ENCODE measurements at places on chromosomes 1 and 21. TPM values are rescaled to one million over a fixed set of nuclear protein-coding genes. Genes with fewer than 3 reads are reported as not detected.

- peak; percentile 33 for DNase-seq
- no peak overlapping the region for H3K27ac ChIP-seq
- H3K27me3 ChIP-seq, result no peaks in the 10 kb centered on the region
- H3K4me3 ChIP-seq, result no peak overlapping the region
- peaks cover 29% of the 10 kb centered on the region for H3K4me1 ChIP-seq
Observed at GRCh38 chr1:204420039-204421004, 8.7 kb upstream of the PPP1R15B start.

DNA sequence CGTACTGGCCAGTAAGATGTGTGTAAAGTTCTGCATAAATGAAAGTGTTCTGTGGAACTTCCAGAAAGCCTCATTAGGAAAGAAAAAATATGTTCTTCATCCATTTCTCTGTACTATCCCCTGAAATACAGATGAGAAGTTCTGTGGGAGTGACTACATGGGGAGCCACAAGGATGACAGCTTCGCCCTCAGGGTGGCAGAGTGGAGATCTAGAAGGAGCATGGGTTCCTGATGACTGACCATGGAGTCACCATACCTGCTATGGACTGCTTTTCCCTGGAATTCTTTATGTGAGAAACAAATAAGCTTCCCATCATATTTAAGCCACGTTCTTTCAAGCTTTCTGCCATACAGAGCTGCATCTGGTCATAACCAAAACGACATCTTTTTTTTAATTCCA is 113.9 kb upstream of the RGS1 start:
- H3K4me1 ChIP-seq, result no peaks in the 10 kb centered on the region
- no peak overlapping the region for H3K27ac ChIP-seq

DNA sequence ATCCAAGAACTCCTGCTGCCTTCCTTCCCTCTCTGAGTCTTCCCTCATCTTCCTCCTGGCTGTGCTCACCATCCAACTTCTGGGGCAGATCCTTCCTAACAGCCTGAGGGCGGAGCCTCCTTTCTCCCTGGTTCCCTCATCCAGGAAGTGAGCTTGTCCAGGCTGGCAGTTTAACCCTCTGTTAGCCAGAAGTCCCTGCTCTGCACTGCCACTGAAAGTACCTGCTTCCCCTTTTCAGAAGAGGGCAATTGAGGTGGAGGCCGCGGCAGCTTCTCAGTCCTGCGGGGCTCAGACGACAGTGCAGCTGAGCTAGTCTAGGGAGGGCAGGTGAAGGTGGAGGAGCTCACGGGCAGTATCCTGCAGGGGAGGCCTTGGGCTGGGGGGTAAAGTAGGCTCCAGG is 149.1 kb downstream of the FCRL5 start:
- no peaks in the 10 kb centered on the region for H3K36me3 ChIP-seq
- H3K27ac ChIP-seq, result no peak overlapping the region
- no peak for DNase-seq
- H3K4me3 ChIP-seq, result no peak overlapping the region
- H3K4me1 ChIP-seq, result peaks cover 7% of the 10 kb centered on the region

DNA sequence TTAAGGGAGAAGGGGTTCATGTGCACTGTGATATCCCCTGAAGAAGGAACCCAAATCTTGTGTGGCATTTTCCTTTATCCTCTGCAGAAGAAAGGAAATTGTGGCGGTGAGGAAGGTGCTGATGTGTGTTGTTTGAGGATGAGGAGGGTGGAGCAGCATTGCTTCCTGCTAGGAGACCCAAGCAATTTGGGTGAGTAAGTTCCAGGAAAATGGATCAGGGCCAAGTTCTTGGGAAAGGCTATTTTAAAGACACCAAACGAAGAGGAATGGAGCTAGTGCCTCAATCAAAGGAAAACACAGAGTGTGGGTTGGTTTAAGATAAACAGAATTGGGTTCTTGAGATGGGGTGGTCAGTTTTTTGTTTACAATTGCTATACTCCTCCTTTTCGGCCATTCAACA is 86.7 kb upstream of the MARK1 start:
- no peaks in the 10 kb centered on the region for H3K36me3 ChIP-seq
- no peaks in the 10 kb centered on the region for H3K4me1 ChIP-seq
- no peak for DNase-seq

- H3K27me3 ChIP-seq, result no peaks in the 10 kb centered on the region
- peaks cover 7% of the 10 kb centered on the region for H3K36me3 ChIP-seq
- no peak overlapping the region for H3K27ac ChIP-seq
- H3K4me3 ChIP-seq, result no peak overlapping the region
- DNase-seq, result no peak
Observed at GRCh38 chr1:153869486-153869885, 53.3 kb downstream of the GATAD2B start.

GRCh38 chr1:226480461-226480860 is 68.1 kb upstream of the STUM start:
- no peaks in the 10 kb centered on the region for H3K36me3 ChIP-seq
- no peak for DNase-seq
- H3K27ac ChIP-seq, result no peak overlapping the region
- H3K4me1 ChIP-seq, result no peaks in the 10 kb centered on the region
- no peak overlapping the region for H3K4me3 ChIP-seq
- peaks cover 44% of the 10 kb centered on the region for H3K27me3 ChIP-seq

DNA sequence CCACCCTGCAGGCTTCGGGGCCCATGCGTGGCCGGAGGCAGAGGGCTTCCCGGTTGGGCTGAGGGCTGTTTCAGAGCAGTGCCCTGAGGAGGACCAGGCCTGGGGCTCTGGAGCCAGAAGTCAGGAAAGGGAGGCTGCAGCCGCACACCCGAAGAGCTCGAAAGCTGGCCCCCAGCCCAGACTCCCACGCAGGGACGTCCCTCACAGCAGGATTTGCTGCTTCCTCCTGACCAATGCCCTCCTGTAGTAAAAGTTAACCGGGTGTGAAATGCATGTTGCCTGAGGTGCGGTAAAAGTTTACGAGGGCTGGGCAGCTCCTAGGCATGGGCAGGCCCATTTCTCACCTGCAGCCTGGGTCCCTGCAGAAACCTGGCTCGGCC is 101.5 kb upstream of the ARHGEF16 start:
- H3K27me3 ChIP-seq, result no peaks in the 10 kb centered on the region
- no peak overlapping the region for H3K4me3 ChIP-seq
- no peak for DNase-seq
- H3K4me1 ChIP-seq, result no peaks in the 10 kb centered on the region
- no peaks in the 10 kb centered on the region for H3K36me3 ChIP-seq

DNA sequence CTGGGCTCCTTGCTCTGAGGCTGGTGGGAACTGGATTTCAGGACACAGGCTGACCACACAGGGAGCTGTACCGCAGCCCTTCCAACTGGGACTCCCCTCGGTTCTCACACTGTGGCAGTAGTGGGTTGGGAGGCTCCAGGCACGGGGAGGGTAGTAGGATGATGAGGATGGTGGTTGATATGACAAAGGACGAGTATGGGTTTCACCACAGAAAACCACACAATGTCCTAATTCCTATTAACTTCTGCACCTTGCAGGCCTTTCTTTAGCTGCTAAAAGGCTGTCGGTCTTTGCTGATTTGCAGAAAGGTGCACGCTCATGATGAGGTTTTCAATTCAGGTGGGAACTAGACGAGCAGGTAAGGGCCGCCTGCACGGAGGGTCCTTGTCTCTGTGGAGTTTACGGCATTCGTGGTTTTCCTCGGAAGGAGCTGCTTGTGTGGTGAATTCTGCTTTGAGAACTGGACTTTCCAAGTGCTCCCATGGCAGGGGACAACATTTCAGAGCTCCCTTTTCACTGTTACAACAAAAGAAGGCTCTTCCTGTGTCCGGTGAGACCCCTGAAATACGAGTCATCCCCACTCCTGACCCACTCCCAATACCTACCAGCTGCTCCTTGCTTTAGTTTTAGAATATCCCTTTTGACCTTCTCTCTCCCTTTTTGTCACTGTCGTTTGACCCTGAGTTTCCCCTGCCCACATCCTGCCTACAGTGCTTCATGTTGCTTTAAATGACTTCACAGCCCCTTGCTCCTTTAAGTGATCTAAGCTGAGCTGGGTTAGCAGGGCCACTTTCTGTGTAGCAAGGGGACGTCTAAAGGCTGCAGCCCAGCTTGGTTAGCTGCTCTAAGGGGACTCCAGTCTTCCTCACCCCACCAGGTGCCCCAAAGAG is 125.1 kb downstream of the MRPS6 start:
- DNase-seq, result peak; percentile 81
- H3K36me3 ChIP-seq, result peaks cover 3% of the 10 kb centered on the region
- H3K4me1 ChIP-seq, result peaks cover 48% of the 10 kb centered on the region
- H3K27me3 ChIP-seq, result no peaks in the 10 kb centered on the region

GRCh38 chr1:67735806-67736627 is 51.0 kb downstream of the GADD45A start:
- H3K36me3 ChIP-seq, result no peaks in the 10 kb centered on the region
- H3K27ac ChIP-seq, result peak overlapping the region; percentile 85
- H3K4me3 ChIP-seq, result peak overlapping the region; percentile 40
- H3K27me3 ChIP-seq, result no peaks in the 10 kb centered on the region
- peak; percentile 65 for DNase-seq

- peak within 1 kb of the TSS; percentile 98 for H3K27ac ChIP-seq
- H3K27me3 ChIP-seq, result peaks cover 8% of the 10 kb centered on the region
- peaks cover 11% of the 10 kb centered on the region for H3K36me3 ChIP-seq
- peak within 1 kb of the TSS; percentile 94 for H3K4me3 ChIP-seq
Observed at GRCh38 chr1:1574721-1575537, at the start of gene SSU72. SSU72 (minus strand) TSS chr1:1574863; CDS start chr1:1574557, 306 bp downstream.

DNA sequence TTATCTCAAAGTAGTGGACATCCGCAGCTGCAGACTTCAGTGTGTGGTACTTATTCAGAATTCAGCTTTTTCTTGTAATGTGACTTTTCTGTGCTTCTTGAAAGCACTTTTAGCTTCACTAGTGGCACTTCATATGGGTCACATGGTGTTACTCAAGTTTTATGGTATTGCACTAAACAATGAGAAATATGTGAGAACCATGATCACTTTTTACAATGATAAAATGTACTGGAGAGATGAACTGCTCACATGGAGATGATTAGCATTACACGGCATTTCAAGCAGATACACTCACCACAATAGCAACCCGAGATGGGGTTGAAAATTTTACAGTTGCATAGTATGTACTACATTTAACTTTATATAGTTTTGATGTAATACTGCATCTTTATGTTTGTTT is 40.1 kb upstream of the GPR52 start:
- H3K4me1 ChIP-seq, result no peaks in the 10 kb centered on the region
- H3K36me3 ChIP-seq, result peaks cover 16% of the 10 kb centered on the region
- DNase-seq, result no peak
- H3K4me3 ChIP-seq, result no peak overlapping the region
- H3K27ac ChIP-seq, result no peak overlapping the region

DNA sequence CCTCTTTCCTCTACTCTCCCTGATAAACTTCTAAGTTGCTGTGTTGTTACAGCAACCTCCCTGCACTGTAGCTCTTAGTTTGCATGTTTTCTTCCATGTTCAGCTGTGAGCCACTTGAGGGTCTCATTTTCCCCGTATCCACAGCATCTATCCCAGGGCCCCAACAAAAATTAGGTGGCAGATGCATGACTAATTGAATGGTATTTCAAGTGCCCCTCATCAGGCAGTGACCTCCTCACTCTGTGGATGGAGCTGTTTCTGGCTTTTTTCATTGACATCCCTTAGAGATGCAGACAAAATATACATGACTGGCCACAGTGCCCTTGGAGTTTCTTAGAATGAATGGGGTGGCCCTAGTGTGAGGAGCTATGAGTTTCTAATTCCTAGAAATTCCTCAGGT is 3.4 kb downstream of the CASQ2 start:
- no peak for DNase-seq
- H3K4me3 ChIP-seq, result no peak overlapping the region
- no peaks in the 10 kb centered on the region for H3K4me1 ChIP-seq
- peaks cover 9% of the 10 kb centered on the region for H3K27me3 ChIP-seq
- H3K27ac ChIP-seq, result no peak overlapping the region
- no peaks in the 10 kb centered on the region for H3K36me3 ChIP-seq

GRCh38 chr1:10415211-10415930 is 14.9 kb upstream of the CENPS start:
- peak overlapping the region; percentile 78 for H3K27ac ChIP-seq
- peaks cover 7% of the 10 kb centered on the region for H3K4me1 ChIP-seq
- no peak overlapping the region for H3K4me3 ChIP-seq

- no peaks in the 10 kb centered on the region for H3K36me3 ChIP-seq
- DNase-seq, result no peak
- peaks cover 4% of the 10 kb centered on the region for H3K4me1 ChIP-seq
- no peak overlapping the region for H3K27ac ChIP-seq
- H3K4me3 ChIP-seq, result no peak overlapping the region
Observed at GRCh38 chr1:160077486-160077885, 3.9 kb upstream of the KCNJ9 start.

DNA sequence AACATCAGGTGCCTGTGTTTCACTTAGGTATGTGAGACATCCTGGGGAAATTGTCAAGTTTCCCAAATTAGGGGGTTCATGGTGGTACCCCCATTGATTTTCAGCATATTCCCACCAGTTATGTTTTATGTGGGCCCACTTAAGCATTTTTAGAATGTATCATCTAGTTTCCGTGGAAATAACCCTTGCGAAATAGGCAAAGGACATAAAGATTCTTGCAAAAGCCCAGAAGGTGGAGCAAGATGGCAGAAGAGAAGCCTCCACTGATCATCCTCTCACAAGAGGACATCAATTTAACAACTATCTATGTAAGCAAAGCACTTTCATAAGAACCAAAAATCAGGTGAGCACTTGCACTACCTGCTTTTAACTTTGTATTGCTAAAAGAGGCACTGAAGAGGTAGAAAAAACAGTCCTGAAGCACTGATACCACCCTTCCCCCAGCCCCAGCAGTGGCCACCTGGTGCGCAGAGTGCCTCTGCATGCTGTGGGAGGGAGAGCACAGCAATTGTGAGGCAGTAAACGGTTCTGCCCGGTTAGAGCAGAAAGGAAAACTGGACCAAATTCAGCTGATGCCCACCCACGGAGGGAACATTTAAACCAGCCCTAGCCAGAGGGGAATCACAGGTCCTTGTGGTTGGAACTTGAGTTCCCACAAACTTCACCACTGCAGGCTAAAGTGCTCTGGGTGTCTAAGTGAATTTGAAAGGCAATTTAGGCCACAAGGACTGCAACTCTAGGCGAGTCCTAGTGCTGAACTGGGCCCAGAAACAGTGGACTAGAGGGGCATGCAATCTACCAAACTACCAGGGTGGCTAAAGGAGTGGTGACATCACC is 23.2 kb downstream of the MCOLN2 start:
- H3K4me3 ChIP-seq, result no peak overlapping the region
- H3K27me3 ChIP-seq, result no peaks in the 10 kb centered on the region
- DNase-seq, result peak; percentile 51

DNA sequence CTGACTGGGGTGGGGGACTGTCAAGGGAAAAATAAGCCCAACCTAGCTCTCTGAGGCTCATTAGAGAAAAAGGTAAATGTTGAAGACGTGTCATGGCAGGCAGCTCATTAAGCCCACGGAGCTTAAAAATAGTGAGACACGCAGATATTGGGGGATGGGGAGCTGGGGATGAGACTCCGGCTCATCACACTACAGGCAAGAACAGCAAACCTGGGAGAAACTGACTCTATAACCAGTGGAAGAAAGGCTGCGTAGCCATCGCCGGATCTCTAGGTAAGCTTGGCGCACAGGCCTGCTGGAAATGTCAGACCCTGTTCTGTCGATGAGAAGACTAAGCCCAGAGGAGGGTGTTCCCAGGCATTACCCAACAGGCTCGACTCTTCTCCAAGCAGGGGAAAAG is 78.0 kb downstream of the SYT2 start:
- H3K36me3 ChIP-seq, result no peaks in the 10 kb centered on the region
- no peak for DNase-seq
- peaks cover 29% of the 10 kb centered on the region for H3K4me1 ChIP-seq

The AVPR1B gene
- not detected for total RNA-seq

The EFCAB7 gene
- 6.3 TPM for total RNA-seq

The AADACL4 gene
- total RNA-seq, result not detected

The AGPAT3 gene
- 101 TPM for total RNA-seq

The FMO3 gene
- total RNA-seq, result not detected

The JUN gene
- total RNA-seq, result 50.5 TPM

The TEKT2 gene
- total RNA-seq, result not detected

The SYDE2 gene
- total RNA-seq, result 1.4 TPM

All from activated CD8-positive, alpha-beta memory T cell treated with anti-CD3 and anti-CD28 coated beads, Interleukin-2, amount 10 ng/mL, durations not matched to agents 7 days and 5 days (primary cell).